Left colon (tissue), 2 donors: ENCODE measurements at places on chromosomes 3 and 15.

GRCh38 chr3:95899494-95899893, 914.9 kb upstream of the EPHA6 start:
- DNase-seq: no peak

- DNase-seq: no peak
These were observed 129.0 kb upstream of the NEO1 start for GRCh38 chr15:72923289-72923688.

DNA sequence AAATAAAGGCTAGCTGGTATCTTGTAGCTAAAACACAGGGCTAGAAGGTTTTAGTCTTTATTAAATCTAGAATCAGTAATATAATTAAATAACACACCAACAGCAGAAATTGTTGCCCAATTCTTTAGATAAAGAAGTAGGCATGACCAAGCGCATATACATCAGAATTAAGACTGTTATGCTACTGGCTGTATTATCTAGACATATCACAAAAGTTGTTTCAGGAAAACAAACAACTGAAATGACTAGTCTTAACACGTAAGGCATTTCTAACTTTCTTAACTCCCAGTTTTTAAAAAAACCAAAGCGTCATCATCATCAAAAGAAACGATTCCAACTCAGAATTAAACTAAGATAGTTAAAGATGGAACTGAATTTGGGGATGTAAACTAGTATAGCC, 55.4 kb downstream of the EMC4 start:
- DNase-seq: no peak

- DNase-seq: peak; percentile 66
These were observed 6.7 kb downstream of the PAQR5 start for GRCh38 chr15:69305204-69305931.

DNA sequence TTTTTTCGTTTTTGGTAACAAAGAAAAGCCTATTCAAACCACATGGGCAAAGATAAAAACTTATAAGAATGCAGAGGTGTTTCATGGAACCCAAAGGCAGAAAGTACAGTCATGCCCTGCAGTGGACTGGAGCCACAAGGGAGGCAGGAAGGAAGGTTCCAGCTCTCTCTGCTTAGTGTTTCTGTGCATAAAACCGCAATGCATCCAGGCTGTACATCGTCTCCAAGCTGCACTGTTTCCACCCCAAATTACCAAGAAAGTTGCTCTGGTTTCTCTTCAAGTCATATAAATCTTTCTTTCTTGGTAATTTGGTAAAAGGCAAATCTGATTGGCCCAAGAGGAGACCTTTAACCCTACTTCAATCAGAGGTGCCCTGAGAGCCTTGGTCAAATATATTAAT, 15.8 kb downstream of the TRAT1 start:
- DNase-seq: no peak

DNA sequence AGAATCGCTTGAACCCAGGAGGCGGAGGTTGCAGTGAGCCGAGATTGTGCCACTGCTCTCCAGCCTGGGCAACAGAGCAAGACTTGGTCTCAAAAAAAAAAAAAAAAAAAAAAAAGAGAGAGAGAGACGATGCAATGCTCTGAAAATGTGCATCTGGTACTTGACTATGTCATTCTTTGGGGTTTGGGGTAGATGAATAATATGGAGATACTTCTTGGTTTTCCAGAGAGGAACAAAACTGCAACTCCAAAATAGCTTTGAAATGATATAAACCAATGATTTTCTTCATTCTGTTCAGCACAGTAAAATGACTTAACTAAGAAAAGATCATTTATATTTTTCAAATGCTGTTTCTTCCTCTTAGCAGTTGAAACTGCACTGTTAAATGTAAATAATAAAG, 158.9 kb downstream of the ISL2 start:
- DNase-seq: no peak

DNA sequence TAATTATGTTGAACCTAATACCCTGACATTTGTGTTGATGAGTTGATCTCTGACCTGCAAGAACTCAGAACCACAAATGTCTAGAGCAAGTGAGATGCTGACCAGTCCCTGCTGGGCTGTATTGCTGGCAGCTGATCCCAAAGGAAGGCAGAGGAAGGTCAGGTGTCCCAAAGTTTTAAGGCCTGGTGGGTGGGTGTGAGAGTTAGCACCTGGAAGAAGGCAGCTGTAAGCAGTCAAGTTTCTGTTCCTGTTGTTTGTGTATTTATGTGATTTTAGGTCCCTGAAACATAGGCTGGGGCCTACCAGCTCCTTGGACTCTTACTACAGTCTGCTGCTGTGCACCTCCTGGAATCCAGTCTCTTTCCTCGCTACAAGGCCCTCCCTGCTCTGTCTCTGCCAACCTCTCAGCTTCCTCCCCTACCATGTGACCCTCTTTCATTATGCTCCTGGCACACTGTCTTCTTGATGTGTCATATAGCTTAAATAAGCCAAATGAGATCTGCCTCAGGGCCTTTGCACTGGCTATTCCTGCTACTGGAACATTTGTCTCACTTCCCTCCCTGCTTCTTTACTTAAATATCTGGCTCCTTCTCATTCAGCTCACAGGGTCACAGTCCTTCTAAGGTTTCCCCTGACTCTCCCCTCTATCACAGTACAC, 31.0 kb upstream of the ATOSA start:
- no peak for DNase-seq

GRCh38 chr3:151890721-151891141, 17.3 kb downstream of the SUCNR1 start:
- no peak for DNase-seq

DNA sequence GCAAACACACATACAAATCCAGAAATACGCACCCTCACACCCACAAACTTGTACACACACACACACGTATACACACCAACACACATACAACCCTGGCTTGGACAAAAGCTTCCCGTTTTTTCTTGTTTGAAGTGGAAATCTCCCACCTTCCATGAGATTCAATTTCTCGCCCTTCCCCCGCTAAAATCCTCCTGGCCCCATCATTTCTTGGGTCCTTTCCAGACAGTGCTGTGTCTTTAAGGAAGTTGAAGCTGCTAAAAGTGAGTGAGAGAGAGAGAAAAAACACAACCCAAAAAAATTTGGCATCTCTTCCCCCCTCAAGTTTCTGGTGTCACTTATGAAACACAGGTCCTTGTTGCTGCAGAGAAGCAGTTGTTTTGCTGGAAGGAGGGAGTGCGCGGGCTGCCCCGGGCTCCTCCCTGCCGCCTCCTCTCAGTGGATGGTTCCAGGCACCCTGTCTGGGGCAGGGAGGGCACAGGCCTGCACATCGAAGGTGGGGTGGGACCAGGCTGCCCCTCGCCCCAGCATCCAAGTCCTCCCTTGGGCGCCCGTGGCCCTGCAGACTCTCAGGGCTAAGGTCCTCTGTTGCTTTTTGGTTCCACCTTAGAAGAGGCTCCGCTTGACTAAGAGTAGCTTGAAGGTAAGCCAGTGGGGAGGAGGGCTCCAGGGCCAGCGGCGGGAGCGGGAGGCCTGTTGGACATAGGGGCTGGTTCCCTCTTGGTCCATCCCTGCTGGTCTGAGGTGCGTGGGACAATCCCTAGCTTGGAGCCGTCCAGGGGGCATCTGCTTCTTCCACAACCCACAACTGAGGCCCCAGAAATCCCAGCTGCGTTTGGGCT, at the start of gene ISLR:
TSS of gene ISLR (plus strand) at position 331 of the 839 bp plus-strand sequence. CDS start 1,149 bp downstream, outside the sequence.
- no peak for DNase-seq

DNA sequence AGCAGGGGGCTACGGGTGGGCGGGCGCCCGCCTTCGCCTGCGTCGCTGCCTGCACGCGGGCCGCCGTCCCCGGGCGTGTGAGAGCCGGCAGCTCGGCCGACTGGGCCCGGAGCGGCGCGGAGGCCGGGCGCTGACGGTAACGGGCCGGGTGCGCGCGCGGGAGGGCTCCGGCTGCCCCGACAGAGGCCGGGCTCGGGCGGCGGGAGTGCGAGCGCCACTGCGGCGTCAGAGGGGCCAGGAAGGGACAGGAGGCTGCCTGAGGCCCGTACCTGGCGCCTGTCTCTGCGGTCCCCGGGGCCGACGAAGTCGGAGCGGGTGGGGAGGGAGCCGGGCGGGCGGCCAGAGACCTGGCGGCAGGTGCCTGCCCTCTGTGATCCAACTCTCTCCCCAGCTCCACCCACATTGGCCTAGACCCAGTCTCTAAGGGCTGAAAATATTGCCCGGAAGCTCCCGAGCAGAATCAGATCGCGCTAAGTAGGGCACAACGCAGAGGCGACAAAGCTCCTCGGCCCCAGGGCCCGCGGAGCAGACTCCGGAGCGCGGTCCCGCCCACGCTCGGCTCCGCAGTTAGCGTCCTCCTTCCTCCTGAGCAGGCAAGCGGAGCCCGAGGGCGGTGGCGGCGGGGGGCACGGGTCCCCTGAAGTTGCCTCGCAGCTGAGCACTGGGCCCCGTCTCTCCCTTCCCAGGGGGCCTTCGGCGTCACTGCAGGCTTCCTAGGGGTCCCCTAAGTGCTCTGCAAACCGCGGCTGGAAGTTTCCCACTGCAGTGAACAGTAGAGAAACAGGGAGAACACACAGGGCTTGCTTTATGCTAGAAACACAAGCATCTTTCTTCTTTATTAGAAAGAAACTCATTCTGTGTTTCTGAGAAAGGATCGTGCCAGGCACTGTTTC, at the start of gene MAN2A2:
TSS of gene MAN2A2 (plus strand) at position 463 of the 893 bp plus-strand sequence. CDS start 906 bp downstream, outside the sequence.
- peak; percentile 81 for DNase-seq

- DNase-seq: no peak
These were observed 184.0 kb upstream of the BCL6 start for GRCh38 chr3:187929112-187929816.

DNA sequence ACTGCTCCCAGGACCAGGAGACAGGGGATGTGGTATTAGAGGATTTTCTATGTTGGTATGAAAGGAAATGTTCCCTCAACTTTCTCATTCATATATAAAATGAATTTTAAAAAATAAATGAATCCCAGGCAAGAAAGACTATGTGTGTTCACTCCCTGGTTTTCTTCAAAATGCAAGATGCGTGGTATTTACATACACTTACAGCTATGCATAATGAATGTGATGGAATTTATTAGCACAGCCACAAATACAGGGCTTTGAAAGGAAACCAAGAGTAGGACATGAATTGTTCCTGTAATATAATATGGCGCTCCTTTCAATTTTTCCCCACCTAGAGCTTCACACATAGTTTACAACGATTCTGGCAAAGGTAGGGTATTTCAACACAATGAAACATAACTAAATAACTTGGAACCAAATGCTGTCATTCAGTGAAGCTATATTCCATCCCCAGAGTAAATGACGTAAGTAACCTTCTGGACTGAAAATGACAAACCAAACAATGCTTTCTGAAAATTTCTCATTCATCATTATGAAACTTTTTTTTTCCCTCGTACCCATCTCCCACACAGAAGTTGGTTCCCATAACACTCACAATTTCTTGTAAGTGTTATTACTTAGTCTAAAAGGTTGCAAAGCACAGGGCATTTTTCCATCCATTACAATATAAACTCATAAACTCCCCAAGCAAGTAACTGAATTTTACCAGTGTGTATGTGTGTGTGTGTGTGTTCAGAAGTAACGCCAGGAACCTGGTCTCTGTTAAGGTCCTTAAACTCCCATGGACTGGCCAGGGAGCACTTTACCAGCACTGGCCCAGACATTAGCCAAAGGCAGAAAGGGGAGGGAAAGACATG, 41.8 kb downstream of the CBLB start:
- no peak for DNase-seq

DNA sequence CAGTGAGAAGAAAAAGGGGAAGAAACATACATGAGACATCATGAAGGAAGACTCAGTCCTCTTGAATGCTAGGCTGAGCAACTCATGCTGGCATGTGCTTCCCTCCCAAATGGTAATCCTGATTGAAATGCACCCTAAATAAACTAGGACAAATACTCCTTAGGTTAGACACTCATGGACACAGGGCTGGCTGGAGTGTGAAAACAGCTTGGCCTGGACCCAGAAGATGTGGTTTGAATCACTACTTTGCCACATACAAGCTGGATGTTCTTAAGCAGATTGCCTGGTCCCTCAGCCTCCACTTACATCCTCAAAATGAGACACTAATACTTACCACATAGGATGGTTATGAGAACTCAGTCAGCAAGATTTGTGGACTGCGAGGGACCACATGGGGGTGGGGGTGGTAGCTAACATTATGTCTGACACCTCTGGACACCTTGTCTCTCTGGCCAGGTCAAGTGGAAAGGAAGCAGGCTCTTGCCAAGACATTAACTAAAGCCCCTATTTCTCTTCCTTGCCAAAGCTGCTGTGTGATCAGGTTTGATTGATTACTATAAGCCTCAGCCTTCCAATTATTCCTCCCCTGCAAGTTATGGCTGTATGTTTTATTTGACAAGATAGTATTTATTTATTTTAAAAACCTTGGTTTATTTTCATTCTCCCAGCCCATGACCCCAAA, 138.9 kb upstream of the SLC7A14 start:
- DNase-seq: no peak

GRCh38 chr15:53458736-53459135, 300.7 kb downstream of the WDR72 start:
- DNase-seq: no peak

DNA sequence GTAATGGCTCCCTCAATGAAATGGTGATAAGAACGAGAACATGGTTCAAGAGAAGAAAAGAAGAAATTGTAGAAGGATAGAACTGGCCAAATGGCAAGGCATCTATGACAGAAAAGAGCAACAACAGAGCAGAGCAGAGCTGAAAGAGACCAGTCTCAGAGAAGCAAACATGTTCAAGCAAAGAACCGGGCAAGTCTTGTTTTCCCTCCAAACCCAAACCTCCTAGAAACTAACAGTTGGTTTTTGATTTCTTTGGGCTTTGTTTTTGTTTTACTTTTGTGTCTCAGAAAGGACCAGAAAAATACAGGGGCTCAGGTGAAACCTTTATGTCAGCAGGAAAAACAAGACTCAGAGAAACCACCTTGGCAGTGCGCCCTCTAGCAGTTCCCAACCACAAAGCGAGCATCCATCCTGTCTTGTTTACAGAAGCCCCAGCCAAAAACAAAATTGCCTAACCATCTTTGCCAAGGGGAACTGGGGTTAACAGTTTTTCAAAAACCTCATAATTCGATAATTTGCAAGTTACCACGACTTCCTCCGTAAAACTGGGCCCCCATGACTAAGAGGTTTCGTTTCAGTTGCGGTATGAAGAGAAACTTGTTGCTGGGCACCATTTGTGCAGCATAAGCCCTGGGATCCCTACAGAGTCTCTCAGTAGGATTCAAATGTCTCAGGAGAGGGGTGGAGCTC, 159.2 kb upstream of the SLC24A5 start:
- DNase-seq: no peak

DNA sequence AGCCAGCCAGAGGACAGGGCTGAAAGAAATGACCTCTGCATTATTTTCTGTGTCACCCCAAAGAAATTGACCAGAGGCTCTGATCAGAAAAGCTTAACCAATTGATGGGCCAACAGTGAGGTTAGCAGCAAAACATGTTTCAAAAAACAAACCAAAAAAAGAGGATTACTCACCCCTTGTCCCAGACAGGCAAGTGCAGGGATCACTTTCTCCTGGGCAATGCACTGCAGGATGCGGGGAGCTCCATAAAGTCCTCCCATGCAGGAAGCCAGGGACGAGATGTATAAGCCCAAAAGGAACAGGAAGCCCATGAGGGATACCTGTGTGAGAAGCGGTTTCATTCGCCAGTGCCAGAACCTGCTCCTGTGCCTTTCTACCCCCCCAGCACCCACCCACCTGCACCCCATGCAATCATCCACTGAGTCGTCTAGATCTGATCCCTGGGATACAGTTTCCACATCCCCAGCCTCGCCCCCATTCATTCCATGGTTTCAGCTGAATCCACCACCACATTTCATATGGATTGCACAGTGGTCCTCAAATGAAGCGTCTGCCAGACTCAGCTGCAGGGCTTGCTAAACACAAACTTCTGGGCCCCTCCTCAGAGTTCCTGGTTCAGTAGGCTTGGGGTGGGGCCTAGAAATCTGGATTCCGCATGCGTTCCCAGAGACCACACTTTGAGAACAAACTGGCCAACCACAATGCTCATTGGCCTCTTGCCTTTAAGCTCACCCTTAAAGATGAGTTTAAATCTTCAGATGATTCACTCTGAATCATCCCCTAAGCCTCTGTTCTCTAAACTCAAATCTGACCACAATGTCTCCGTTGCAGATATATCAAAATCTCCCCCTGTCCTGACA, 54.4 kb upstream of the HEG1 start:
- no peak for DNase-seq
